ENCODE measurements at places on chromosomes 2 and 18.

DNA sequence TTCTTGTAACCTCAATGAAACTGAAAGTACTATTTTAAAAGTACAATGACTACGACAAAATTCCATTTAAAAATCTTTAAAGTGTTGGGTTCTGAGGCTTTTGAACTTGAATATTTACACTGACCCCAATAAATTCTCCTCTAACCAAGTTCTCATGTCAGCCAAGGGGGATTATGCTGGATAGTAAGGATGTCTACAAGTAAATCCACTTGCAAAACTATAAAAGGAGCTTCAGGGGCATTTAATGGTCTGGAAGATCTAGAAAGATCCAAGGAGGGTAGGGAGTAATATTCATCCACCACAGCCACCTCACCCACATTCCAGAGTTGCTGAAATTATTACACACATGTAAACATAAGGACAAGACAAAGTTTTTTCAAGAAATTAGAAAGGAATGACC is 81.8 kb downstream of the ST6GAL2 start:
- DNase-seq: no peak

DNA sequence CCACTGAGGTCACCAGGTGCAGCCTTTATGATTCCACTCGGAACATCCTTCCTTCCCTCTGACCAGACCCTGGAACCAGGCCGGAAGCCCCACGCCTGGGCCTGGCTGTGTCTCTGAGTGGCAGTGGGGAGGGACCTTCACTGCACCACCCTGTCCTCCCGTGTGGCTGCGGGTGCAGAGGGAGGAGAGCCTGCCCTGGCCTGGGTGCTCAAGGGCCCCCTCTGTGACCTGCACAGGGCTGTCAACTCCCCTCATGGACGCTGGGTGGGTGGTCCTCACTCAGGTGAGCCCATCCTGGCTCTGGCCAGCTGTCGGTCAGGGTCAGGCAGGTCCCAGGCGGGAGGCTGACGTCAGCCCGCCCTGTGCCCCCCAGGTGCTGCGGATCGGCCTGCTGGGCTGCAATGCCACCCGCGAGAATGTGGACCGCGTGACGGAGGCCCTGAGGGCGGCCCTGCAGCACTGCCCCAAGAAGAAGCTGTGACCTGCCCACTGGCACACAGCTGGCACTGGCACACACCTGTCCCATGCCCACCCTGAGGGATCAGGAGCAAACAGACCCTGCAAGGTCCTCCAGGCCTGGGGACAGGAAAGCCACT is 9.8 kb downstream of the AGXT start:
- DNase-seq: no peak

GRCh38 chr2:230975927-230976326 is 20.0 kb upstream of the SPATA3 start:
- no peak for DNase-seq

- DNase-seq: no peak
Observed at GRCh38 chr2:199456383-199457146, 1.2 kb downstream of the SATB2 start.

DNA sequence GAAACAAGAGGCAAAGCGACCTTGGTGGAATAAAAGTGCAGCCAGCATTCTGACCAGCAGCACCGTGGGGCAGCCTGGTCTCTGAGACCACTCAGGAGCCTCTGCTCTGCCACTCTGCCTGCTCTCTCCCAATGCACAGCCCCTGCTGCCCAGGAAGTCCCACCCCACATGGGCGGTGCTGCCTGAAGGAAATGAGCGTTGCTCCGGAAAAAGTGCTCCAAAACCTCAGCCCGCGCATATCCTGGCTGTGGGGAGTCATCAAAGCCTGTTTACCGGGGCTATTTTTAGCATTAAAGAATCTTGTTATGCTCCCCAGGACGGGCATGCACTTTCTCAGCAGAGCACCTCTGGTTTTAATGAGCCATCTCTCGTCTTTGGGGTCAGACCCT is 54.5 kb downstream of the EPAS1 start:
- DNase-seq: no peak

Measured in WERI-Rb-1 (cell line).